ENCODE measurements at places on chromosomes 3 and 15.

DNA sequence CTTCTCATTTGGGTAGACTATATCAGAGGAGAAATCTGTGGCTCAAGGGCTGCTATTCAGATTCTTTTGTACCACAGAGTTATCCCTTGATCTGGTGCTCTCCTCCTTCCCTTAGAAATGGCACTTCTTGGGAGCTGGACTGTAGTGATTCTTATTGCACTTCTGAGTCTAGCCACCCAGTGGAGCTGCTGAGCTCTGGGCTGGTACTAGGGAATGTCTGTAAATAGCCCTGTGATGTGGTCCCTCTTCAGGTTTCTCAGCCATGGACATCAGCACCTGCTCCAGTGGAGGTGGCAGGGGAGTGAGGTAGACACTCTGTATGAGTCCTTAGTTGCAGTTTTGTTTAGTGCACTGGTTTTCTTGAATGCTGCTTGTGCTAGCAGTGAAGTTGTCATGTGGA lies 1292.6 kb downstream of the SI start:
- DNase-seq: no peak

DNA sequence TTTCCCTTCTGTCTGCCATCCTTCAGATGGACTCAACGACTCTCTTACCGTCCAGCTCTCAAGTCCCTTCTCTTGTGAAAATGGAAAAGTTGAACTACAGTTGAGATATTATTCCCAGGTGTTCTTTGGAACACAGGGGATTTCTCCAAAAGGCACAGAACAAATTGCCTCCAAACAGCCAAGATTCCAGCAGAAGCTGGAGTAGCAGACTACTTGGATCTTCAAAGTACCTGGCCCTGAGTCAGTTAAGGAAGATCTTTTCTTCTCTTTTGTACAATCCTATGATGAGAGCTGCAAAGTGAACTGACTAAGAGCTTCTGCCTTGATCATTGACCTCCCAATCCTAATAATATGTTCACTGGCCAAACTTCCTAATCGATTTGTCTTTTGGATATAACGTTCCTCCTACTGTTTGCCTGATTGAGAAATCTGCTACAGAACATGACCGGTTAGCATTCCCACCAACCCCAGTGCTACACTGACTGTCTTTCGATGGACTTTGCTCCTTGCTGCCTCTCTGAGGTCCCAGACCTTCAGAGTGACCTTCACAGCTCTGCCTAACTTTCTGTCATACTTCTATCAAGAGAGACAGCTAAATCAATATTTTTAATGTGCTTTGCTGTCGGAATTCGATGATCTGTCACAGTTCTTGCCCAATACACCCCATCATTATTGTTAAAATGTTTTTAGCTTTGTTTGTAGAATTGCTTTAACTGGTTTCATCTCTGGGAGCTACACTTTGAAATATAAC lies 21.9 kb downstream of the PAQR9 start:
- no peak for DNase-seq

- DNase-seq: no peak
These were observed 310.5 kb upstream of the THBS1 start for GRCh38 chr15:39270221-39270855.

- no peak for DNase-seq
These were observed 103.3 kb downstream of the SNRK start for GRCh38 chr3:43389388-43390254.

GRCh38 chr15:55856506-55857164 lies 113.7 kb upstream of the PRTG start:
- no peak for DNase-seq

- no peak for DNase-seq
These were observed 364.4 kb upstream of the ARHGEF26 start for GRCh38 chr3:153756816-153757215.

Data from DMS 273 treated with DMSO at 0.1 percent for 48 hours (cell line).